ENCODE measurements at places on chromosomes 6 and 20.

GRCh38 chr6:68628161-68628560 lies 6.9 kb upstream of the ADGRB3 start:
- DNase-seq: no peak

- DNase-seq: no peak
These were observed 41.7 kb upstream of the PRELID3B start for GRCh38 chr20:59084041-59084850.

- DNase-seq: no peak
These were observed 2.7 kb upstream of the RAET1L start for GRCh38 chr6:150027806-150028565.

DNA sequence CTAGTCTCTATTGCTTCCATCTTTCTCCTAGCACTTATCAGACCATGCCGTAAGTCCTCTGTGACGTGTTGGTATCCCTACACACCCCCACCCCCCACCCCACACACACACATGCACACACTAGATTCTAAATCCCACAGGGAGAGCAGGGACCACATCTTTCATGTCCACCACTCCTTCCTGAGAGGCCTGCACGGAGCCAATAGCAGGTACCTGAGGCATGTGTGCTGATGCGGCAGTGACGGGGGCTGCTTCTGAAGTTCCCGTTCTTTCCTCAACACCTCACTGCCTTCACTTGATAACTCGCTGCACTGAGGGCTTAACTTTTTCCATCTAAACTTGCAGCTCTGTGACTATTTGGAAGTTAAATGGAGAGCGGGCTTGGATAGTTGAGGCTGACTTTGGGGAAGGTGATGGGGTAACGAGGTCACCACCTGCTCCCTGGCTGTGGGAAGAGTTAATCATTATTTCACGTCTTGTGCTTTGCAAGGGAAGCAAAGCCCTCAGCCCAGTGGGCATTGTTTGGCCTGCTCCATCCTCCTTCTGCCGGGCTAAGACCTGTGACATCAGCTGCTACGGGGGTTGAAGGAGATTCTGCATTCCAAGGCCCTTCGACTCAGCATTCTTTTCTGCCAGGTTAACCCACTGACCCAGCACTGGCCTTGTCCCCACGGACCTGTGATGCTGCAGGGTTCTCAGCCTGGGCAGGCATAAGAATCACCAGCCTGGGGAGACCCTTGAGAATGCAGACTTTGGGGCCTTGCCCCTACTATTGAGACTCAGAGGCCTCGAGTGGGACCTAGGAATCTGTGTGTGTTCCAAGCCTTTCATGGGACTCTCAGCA lies 187.8 kb downstream of the ANKRD60 start:
- DNase-seq: no peak

- no peak for DNase-seq
These were observed 65.8 kb downstream of the E2F3 start for GRCh38 chr6:20467437-20467836.

GRCh38 chr6:157528931-157529653 lies 148.1 kb downstream of the ZDHHC14 start:
- no peak for DNase-seq

DNA sequence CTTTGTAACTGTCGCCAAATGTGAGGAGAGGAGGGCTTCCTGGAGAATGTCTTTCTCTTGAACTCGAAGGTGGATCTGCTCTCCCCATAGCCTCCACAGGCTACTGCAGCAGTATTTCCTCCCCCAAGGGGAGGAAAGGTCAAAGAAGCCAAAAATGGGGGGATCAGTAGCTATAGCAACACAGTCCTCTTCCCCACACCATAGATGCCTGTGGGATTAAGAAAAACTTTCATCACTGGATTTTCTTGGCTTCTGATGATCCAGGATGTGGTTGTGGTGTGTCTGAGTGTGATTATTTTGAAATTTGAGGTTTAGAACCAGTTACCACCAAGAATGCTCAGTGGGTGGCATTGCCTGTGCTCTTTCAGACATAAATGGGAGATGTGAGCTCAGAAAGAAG lies 140.1 kb upstream of the SPACA1 start:
- no peak for DNase-seq

DNA sequence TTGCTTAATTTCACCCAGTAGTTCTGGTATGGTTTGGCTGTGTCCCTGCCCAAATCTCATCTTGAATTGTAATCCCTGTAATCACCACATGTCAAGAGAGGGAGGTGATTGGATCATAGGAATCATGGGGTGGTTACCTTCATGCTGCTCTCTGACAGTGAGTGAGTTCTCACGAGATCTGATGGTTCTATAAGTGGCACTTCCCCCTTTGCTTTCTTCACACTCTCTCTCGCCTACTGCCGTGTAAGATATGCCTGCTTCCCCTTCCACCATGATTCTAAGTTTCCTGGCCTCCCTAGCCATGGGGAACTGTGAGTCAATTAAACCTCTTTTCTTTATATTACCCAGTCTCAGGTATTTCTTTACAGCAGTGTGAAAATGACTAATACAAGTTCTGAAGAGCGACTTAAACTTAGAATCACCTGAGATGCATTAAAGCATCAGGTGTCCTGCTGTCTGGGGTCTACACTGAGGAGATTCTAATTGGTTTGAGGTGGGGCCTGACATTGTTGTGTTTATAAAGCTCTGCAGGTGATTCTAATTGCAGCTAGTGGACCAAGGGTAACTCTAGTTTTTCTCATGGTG lies 82.1 kb upstream of the DTNBP1 start:
- no peak for DNase-seq

GRCh38 chr20:44143936-44144335 lies 43.1 kb downstream of the JPH2 start:
- no peak for DNase-seq

GRCh38 chr6:101302593-101302992 lies 90.9 kb upstream of the GRIK2 start:
- DNase-seq: no peak

- DNase-seq: no peak
These were observed 242.5 kb downstream of the TTLL2 start for GRCh38 chr6:167567142-167568033.

DNA sequence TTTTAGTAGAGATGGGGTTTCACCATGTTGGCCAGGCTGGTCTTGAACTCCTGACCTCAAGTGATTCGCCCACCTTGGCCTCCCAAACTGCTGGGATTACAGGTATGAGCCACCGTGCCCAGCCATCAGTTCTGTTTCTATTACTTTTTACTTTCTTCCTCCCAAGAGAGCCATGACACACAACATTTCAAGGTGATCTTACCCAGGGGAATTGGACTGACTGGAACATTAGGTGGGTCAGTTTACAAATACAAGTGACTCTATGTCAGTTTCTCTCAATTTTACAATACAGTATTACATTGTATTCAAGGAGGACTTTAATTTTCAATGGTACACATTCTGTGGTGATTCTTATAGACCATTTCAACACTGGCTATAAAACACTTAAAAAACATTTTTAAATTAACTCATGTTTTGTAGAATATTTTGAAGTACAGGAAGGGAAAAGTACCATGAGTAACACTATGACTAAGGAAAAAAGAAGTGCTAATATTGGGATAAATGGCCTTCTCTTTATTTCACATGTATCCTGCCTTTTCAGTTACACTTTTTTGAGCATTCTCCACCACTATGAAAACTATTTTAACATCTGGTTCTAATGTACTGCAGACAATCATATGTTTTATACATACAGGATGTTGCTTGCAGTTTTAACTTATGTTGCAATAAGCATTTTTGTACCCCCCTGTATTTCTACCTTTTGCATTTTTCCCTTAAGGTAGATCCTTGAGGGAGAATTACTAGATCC lies 8.4 kb downstream of the TPBG start:
- no peak for DNase-seq

DNA sequence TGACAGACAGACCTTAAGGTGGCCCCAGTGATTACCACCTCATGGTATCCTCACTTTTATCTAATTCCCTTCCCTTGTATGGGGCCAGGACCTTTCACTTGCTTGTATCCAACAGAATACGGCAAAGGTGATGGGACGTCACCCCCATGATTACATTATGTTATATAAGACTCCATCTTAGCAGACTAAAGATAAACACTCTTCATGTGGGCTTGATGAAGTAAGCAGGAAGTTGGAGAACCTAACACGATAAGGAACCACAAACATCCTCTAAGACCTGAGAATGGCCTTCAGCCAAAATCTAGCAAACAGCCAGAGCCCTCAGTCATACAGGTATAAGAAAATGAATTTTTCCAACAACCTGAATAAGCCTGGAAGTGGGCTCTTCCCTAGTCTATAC lies 8.0 kb downstream of the SLC17A3 start:
- DNase-seq: no peak

GRCh38 chr6:139883776-139884175 lies 509.3 kb upstream of the CITED2 start:
- no peak for DNase-seq

GRCh38 chr6:108993876-108994275 lies 100.8 kb downstream of the SESN1 start:
- DNase-seq: no peak

- DNase-seq: no peak
These were observed 182.8 kb downstream of the TBXT start for GRCh38 chr6:165984729-165985275.

- DNase-seq: no peak
These were observed 54.1 kb downstream of the RREB1 start for GRCh38 chr6:7161845-7162244.

DNA sequence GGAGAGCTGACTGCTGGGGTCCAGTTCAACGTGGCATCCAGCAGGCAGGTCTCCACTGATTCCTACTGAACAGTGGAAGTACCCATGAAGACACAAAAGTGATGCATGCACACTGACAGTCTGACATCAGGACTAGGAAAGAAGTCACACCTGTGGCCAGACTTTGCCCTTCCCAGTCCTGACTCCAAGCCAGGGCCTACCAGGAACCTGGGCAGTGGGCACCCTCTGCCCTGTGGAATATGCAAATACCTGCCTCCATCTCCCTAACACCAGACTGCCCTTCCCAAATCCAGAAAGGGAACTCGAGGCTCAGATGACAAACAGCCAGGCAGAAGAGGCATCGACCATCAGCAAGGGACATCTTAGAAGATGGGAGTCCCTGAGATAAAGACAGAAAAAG lies 50.9 kb downstream of the SLC23A2 start:
- no peak for DNase-seq

DNA sequence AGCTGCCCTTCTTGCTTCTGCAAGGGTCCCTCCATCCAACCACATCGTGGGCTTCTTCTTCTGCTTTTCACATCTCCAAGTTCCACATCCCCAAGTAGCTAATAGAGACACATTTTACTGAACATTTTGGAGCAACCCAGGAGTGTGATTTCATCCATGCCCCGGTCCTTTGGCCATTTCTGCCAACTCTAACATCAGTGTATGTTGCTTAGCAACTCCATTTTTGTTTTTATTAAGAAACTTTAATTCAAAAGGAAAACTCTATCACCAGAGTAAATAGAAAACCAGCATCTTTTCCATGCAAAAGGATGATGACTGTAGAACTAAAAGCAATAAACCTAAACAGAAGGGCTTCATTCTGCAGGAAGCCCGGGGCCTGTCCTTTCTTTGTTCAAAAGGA lies 32.7 kb upstream of the SULF2 start:
- no peak for DNase-seq

DNA sequence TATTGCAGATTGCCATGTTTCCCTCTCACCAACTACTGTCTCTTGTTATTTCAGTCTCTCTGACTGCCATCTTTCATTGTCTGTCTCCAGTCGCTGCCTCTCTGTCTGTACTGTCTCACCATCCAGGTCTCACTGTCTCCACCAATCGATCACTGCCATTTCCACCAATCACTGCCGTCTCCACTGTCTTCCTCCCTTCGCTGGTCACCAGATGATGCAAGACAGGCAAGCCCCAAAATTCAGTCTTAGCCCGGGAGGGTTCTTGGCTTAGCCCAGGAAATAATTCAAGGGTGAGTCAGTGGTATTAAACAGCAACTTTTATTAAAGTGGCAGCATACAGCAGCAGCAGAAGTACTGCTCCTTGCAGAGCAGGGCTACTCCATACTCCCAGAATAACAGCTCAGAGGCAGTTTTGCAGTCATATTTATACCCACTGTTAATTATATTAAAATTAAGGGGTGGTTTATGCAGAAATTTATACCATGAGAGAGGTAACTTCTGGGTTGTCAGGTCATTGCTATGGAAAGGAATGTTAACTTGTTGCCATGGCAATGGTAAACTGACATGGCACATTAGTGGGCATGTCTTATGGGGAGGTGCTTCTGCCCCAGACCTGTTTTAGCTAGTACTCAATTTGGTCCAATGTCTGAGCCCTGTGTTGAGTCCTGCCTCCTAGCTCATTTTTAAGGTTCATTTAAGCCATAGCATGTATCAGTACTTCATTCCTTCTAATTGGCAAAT lies 23.0 kb upstream of the ECHDC1 start:
- no peak for DNase-seq

- no peak for DNase-seq
These were observed 6.4 kb upstream of the FANCE start for GRCh38 chr6:35445691-35446090.

- DNase-seq: no peak
These were observed 144.8 kb downstream of the DTNBP1 start for GRCh38 chr6:15518057-15518456.

- DNase-seq: no peak
These were observed 318.5 kb downstream of the QKI start for GRCh38 chr6:163733061-163733460.

DNA sequence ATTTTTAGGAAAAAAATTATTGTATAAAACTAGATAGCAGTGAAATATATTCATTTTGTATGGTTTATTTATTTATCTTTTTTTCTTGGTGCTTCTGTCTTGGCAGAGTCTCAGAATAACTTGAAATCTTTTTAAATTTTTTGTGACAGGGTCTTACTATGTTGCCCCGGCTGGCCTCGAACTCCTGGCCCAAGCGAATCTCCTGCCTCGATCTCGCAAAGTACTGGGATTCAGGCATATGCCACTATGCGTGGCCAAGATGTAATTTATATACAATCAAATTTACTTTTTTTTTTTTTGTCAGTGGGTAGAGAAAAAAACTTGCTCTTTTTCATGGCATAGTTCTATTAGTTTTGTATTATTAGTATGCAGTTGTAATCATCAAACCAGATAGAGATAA lies 13.7 kb downstream of the CBFA2T2 start:
- no peak for DNase-seq

DNA sequence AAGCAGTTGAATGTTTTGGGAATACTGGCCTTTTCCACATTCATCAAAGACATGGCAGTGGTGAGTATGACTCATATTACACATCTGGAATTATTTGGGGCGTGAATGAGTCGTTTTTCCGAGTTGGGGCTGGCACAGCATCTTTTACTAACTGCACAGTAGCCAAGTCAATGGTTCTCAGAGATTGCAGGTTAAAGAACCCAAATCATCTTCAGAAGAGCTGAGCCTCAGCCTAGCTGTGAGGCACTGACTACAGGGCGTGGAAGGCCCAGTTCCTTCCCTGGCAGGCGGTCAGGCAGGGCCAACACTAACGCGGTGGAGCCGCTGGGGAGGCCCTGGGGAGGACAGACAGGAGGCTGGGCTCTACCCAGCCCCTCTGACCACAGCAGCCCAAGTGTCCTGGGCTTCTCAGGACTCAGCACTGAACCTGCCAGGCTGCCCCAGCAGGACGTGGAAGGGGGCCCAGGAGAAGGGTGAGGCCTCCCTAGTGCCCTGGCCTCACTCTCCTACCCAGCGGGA lies 20.1 kb upstream of the HELZ2 start:
- no peak for DNase-seq

- no peak for DNase-seq
These were observed 234.7 kb downstream of the UST start for GRCh38 chr6:148981515-148981914.

- no peak for DNase-seq
These were observed 88.8 kb upstream of the SOX4 start for GRCh38 chr6:21504790-21505189.

GRCh38 chr6:40965046-40965445 lies 74.0 kb downstream of the UNC5CL start:
- no peak for DNase-seq
